Large intestine (tissue), 12 donors: ENCODE measurements at places on chromosomes 13 and 19. TPM values are rescaled to one million over a fixed set of nuclear protein-coding genes. Genes with fewer than 3 reads are reported as not detected.

ZIC5 gene
- polyA plus RNA-seq: 0.01 TPM

ELF1 gene
- 87.2 TPM for polyA plus RNA-seq

UBE2L5 gene
- polyA plus RNA-seq: 0.31 TPM

PEG3 gene
- polyA plus RNA-seq: 24.4 TPM

FIZ1 gene
- polyA plus RNA-seq: 13.9 TPM

PDE4C gene
- 1.2 TPM for polyA plus RNA-seq

PLIN5 gene
- 2.0 TPM for polyA plus RNA-seq

RXFP2 gene
- polyA plus RNA-seq: not detected

CGB8 gene
- not detected for polyA plus RNA-seq

- H3K27me3 ChIP-seq: peaks cover 2% of the 10 kb centered on the region
- no peak for DNase-seq
- H3K4me3 ChIP-seq: no peak overlapping the region
- H3K4me1 ChIP-seq: no peaks in the 10 kb centered on the region
Observed at GRCh38 chr13:31873145-31873544, 133.8 kb downstream of the RXFP2 start.

DNA sequence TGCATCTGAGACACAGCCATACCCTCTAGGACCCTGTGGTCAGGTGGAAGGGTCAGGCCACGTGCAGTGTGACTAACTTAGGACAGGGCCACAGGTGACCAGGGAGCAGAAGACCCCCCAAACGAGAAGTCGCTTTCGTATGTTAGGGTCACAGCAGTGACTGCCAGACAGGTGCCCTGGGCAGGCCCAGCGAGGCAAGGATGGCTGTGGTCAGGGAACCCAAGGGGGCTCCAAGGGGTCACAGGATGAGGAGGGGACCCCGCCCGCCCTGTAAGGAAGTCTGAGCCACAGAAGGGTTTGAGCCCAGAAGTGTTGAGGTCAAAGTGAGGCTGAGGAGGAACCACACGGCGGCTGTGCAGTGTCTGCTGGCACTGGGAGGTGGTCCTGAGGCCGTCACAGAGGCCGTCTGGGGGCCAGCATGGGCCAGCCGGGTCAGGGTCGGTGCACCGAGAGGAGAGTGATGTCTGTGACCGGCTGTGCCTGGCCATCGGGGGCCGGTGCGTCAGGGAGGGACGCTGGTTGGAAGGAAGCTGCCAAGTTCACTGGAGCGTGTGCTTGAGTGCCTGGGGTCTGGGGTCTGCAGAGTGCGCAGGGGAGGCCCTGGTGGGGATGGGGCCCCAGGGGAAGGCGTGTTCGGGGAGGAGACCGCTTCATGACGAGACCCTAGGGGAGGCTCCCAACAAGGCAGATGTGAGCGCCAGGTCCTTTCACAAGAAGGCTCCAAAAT is 24.8 kb upstream of the TMEM255B start:
- H3K27ac ChIP-seq: no peak overlapping the region
- H3K4me1 ChIP-seq: peaks cover 5% of the 10 kb centered on the region
- H3K36me3 ChIP-seq: no peaks in the 10 kb centered on the region
- DNase-seq: no peak
- H3K27me3 ChIP-seq: peaks cover 16% of the 10 kb centered on the region

DNA sequence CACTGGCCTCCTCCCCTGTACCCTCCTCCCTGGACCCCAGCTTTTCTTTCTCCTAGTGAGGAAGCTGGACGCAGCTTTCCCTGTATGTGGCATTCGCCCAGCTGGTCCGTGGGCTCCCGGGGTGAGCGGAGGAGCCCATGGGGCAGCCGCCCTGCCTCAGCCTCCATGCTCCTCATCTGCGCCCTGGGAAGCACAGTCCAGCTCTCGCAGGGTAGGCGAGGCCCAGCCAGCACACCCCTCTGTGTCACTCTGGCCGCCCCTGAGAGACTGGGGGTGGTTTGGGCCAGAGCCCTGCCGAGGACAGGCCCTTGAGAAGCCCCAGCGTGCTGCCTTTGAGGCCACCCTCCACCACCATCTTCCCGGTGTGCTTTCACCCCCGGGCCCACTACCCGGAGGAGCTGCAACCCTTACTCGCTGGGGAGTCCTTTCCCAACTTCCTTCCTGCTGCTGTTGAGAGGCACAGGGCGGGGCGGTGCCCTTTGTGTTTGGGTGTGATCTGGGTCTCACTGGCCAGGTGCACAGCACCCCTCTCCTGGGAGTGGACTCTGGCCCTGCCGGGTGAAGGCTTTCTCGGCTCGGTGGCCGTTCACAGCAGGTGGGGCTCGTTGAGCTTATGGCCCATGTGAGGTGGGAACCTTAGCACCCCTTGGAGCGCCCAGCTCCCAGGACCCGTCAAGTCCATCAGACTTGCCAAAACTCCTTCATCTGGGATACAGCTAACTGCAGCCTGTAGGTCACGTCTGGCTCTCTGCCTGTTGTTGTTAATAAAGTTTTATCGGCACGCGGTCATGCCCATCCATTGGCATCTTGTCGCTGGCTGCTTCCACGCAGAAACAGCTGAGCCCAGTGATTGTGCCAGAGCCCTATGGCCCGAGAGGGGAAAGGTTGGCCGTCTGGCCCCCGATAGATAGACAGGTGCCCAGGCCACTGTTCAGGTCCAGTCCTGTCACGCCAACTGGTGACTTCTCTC is 3.2 kb downstream of the NCLN start:
- H3K4me1 ChIP-seq: peaks cover 28% of the 10 kb centered on the region
- peaks cover 9% of the 10 kb centered on the region for H3K36me3 ChIP-seq
- H3K27ac ChIP-seq: peak overlapping the region; percentile 59
- no peaks in the 10 kb centered on the region for H3K27me3 ChIP-seq
- peak; percentile 89 for DNase-seq

DNA sequence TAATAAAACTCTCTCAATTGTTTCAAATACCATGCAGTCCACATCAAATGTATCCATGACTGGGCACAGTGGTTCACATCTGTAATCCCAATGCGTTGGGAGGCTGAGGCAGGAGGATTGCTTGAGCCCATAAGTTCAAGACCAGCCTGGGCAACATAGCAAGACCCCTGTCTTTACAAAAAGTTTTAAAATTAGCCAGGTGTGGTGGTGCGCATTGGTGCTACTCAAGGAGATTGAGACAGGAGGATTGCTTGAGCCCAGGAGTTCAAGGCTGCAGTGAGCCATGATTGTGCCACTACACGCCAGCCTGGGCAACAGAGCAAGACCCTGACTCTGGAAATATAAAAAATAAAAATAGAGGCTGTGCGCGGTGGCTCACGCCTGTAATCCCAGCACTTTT is 5.0 kb downstream of the CLIP3 start:
- peaks cover 5% of the 10 kb centered on the region for H3K4me1 ChIP-seq
- no peak overlapping the region for H3K27ac ChIP-seq
- DNase-seq: no peak
- H3K27me3 ChIP-seq: no peaks in the 10 kb centered on the region

DNA sequence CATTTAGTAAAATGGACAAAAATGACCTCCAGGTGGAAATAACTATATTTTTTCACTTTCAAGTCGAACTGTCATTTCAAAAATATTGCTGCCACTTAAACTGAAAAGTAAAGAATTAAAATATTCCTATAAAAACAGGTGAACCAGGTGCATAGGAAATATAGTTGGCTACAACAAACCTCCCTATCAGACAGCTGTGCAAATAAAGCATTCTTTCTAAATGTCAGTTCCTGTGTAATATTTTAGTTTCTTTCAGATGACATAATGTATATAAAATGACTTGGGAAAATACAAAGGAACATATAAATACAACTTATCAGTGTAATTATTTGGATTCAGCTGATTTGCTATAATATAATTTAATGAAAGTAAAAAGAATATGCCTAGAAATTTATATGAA is 403.5 kb upstream of the GPC6 start:
- H3K27me3 ChIP-seq: no peaks in the 10 kb centered on the region
- no peak overlapping the region for H3K4me3 ChIP-seq
- H3K4me1 ChIP-seq: no peaks in the 10 kb centered on the region
- no peaks in the 10 kb centered on the region for H3K36me3 ChIP-seq
- H3K27ac ChIP-seq: no peak overlapping the region

- H3K4me1 ChIP-seq: no peaks in the 10 kb centered on the region
- peaks cover 2% of the 10 kb centered on the region for H3K36me3 ChIP-seq
- H3K27ac ChIP-seq: no peak overlapping the region
- H3K27me3 ChIP-seq: no peaks in the 10 kb centered on the region
- H3K4me3 ChIP-seq: no peak overlapping the region
Observed at GRCh38 chr19:51094696-51095279, 12.1 kb upstream of the KLK14 start.

GRCh38 chr13:93356469-93356868 is 129.9 kb downstream of the GPC6 start:
- H3K27ac ChIP-seq: peak overlapping the region; percentile 54
- H3K4me1 ChIP-seq: peaks cover 6% of the 10 kb centered on the region
- H3K27me3 ChIP-seq: no peaks in the 10 kb centered on the region
- H3K4me3 ChIP-seq: no peak overlapping the region
- H3K36me3 ChIP-seq: no peaks in the 10 kb centered on the region
- DNase-seq: no peak

DNA sequence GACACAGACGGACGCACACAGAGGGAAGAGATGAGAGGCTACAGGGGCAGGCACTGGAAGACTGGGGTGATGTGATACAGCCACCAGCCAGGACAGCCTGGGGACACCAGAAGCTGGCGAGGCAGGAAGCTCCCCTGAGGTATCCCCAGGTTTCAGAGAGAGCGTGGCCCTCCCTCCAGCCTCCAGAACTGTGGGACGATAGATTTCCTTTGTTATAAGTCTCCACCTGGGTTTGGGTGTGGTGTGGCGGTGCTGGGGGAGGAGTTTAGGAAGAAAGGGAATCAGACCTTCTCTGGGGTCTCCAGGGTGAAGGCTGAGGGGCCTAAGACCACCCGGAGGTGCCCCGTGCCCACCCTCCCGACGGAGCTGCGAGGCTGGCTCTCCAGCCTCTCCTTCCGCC is 2.7 kb upstream of the ASPDH start:
- H3K27ac ChIP-seq: no peak overlapping the region
- H3K36me3 ChIP-seq: no peaks in the 10 kb centered on the region
- DNase-seq: no peak
- H3K27me3 ChIP-seq: peaks cover 9% of the 10 kb centered on the region
- H3K4me1 ChIP-seq: peaks cover 5% of the 10 kb centered on the region

DNA sequence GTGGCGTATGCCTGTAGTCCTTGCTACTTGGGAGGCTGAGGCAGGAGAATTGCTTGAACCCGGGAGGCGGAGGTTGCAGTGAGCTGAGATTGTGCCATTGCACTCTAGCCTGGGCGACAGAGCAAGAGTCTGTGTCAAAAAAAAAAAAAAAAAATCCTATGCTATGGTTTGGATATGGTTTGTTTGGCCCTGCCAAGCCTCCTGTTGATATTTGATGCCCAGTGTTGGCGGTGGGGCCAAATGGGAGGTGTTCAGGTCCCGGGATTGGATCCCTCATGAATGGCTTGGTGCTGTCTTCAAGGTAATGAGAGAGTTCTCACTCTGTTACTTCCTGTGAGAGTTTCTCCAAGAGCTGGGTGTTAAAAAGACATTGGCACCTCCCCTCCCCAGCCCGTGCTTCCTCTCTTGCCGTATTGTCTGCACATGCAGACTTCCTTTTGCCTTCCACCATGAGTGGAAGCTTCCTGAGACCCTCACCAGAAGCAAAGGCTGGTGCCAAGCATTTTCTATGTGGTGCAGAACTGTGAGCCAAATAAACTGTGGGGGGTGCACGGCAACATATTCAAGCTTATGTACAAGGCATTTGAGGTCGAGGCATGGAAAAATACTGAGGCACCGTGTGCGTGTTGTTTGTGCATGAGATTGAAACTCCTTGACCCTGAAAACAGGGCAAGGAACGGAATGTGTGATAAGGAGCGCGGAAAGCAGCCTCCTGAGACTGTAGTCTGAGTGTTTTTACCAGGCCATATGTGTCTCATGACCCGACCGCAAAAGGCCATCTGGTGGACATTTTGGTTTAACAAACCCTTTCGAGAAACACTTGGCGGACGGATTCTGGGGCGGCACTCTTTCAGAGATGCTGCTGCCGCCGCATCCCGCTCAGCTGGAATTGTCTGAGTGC is 7.3 kb downstream of the SIGLEC9 start:
- no peaks in the 10 kb centered on the region for H3K4me1 ChIP-seq
- H3K27ac ChIP-seq: no peak overlapping the region
- peak; percentile 23 for DNase-seq
- H3K36me3 ChIP-seq: no peaks in the 10 kb centered on the region
- H3K4me3 ChIP-seq: no peak overlapping the region

DNA sequence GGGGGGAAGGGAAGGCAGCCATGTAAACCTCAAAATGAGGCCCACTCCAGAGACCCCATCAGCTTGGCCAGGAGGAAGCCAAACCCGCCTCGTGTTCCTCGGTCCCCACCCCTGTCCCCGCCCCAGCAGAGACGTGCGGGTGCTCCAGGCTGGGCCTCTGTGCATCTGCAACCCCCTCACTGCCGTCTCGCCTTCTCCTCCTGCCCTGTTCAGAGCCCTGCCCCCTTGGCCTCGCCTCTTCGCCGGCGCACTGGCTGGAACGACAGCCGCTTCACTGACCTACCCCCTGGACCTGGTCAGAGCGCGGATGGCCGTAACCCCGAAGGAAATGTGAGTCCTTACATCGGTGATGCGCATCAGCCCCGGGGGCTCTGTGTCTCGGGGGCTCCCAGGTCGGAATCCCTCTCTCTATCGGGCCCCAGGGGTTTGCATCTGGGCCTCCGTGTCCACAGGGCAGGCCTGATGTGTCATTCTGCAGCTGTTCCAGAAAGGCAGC is 32.2 kb downstream of the TMEM161A start:
- H3K4me3 ChIP-seq: peak overlapping the region; percentile 44
- H3K36me3 ChIP-seq: peaks cover 11% of the 10 kb centered on the region
- H3K27me3 ChIP-seq: peaks cover 3% of the 10 kb centered on the region
- H3K27ac ChIP-seq: peak overlapping the region; percentile 57

GRCh38 chr13:29849071-29849631 is 1.3 kb downstream of the UBL3 start:
- H3K27ac ChIP-seq: peak overlapping the region; percentile 99
- H3K4me1 ChIP-seq: peaks cover 4% of the 10 kb centered on the region
- peak overlapping the region; percentile 69 for H3K4me3 ChIP-seq
- DNase-seq: peak; percentile 80
- H3K36me3 ChIP-seq: no peaks in the 10 kb centered on the region

DNA sequence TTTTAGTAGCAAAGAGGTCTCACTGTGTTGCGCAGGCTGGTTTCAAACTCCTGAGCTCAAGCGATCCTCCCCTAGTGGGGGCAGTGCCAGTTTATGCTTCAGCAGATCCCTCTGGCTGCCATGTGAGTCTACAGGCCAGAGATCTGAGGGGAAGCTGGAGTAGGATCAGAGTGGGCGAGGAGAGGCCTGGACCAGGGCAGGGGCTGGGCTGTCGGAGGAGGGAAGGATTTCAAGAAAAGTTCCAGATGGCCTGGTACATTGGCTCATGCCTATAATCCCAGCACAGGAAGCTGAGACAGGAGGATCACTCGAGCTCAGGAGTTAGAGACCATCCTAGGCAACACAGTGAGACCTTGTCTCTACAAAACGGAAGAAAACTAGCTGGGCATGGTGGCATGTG is 9.8 kb downstream of the DHX34 start:
- no peaks in the 10 kb centered on the region for H3K4me1 ChIP-seq
- no peaks in the 10 kb centered on the region for H3K27me3 ChIP-seq
- H3K4me3 ChIP-seq: no peak overlapping the region
- H3K27ac ChIP-seq: no peak overlapping the region
- DNase-seq: no peak

GRCh38 chr19:1040476-1041271 is 767 bp downstream of the ABCA7 start:
- peak overlapping the region; percentile 36 for H3K4me3 ChIP-seq
- DNase-seq: peak; percentile 86
- no peak overlapping the region for H3K27ac ChIP-seq
- H3K36me3 ChIP-seq: peaks cover 7% of the 10 kb centered on the region

- no peaks in the 10 kb centered on the region for H3K27me3 ChIP-seq
- H3K27ac ChIP-seq: no peak overlapping the region
- H3K4me3 ChIP-seq: no peak overlapping the region
- peaks cover 10% of the 10 kb centered on the region for H3K36me3 ChIP-seq
- DNase-seq: no peak
Observed at GRCh38 chr13:110546926-110547325, 14.6 kb downstream of the RAB20 start.
